ENCODE measurements at places on chromosomes 7 and 10. TPM values are rescaled to one million over a fixed set of nuclear protein-coding genes. Genes with fewer than 3 reads are reported as not detected.

The SYT15B gene
- not detected for total RNA-seq

The FAM185A gene
- 5.2 TPM for total RNA-seq

The CFAP43 gene
- total RNA-seq, result 0.14 TPM

The COA1 gene
- total RNA-seq, result 62.8 TPM

The TSPAN12 gene
- total RNA-seq, result 1.1 TPM

The TMEM140 gene
- not detected for total RNA-seq

The GIMAP1 gene
- not detected for total RNA-seq

The CYP3A7 gene
- not detected for total RNA-seq

The CALU gene
- 229 TPM for total RNA-seq

The IRF5 gene
- 0.81 TPM for total RNA-seq

The FGFBP3 gene
- total RNA-seq, result 0.20 TPM

The MYO1G gene
- 0.04 TPM for total RNA-seq

The SRGN gene
- total RNA-seq, result 0.10 TPM

The ZFAND2A gene
- total RNA-seq, result 19.9 TPM
